ENCODE measurements at places on chromosomes 12 and 14.

DNA sequence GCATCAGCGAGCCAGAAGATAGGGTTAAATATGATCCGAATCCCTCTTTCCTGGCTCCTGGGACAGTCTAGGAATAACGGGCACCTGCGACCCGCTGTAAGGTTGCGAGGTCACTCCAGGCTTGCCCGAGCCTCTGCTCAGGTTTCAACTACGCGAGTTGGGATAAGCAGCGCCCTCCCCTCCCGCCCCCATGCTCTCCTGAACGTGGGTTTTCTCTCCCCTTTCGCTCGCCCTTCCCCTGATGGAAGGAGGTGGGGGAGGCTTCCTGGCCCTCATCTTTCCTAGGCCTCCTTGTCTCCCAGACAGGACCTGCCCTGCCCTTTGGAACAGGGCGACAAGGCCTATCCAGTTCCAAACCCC, 753 bp upstream of the ATP5MC2 start:
- peak; percentile 9 for DNase-seq

DNA sequence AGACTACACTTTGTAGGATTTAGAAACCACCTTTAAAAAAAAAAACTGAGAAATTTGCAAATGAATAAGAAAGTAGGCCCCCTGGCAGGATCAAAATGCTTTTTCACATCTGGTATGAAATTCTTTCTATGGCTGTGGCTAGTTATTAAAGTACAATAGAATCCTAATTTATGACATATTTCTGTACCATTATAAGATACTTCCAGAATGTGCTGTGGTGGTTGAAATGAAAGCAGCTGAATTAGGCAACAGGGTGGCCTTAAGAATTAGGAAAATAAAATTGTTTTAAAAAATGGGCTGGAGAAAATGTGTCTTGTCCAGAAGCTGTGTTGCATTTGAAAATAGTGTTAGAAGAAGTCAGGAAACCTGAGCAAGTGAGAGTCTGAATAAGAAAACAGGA, 85.9 kb upstream of the PDE3A start:
- DNase-seq: no peak

GRCh38 chr12:42099433-42099832, 45.2 kb downstream of the GXYLT1 start:
- no peak for DNase-seq

- DNase-seq: peak; percentile 43
Measured at GRCh38 chr14:104138098-104138717, at the start of gene KIF26A. Gene KIF26A, plus strand, starts transcription at chr14:104138587. Its CDS starts 136 bp downstream, at chr14:104138723.

GRCh38 chr12:49636574-49636973, 13.2 kb downstream of the PRPF40B start:
- DNase-seq: no peak

- no peak for DNase-seq
Measured at GRCh38 chr14:67446371-67447032, 34.5 kb upstream of the PLEK2 start.

All from activated T-cell treated with anti-CD3 and anti-CD28 coated beads for 48 hours (primary cell).